ENCODE measurements at places on chromosomes 11 and 22. TPM values are rescaled to one million over a fixed set of nuclear protein-coding genes. Genes with fewer than 3 reads are reported as not detected.

Gene MUC5AC
- not detected for total RNA-seq

Gene GALNT18
- 1.9 TPM for total RNA-seq

Gene SLC1A2
- 1.0 TPM for total RNA-seq

Gene SPON1
- 4.6 TPM for total RNA-seq

Gene IFITM10
- 0.74 TPM for total RNA-seq

Gene OR5P2
- total RNA-seq = not detected

- DNase-seq = peak; percentile 28
Observed at GRCh38 chr11:75345455-75346160, 5.9 kb downstream of the ARRB1 start.

- no peak for DNase-seq
Observed at GRCh38 chr11:123069908-123070821, 8.2 kb upstream of the HSPA8 start.

- no peak for DNase-seq
Observed at GRCh38 chr11:122661182-122661945, 5.8 kb downstream of the UBASH3B start.

DNA sequence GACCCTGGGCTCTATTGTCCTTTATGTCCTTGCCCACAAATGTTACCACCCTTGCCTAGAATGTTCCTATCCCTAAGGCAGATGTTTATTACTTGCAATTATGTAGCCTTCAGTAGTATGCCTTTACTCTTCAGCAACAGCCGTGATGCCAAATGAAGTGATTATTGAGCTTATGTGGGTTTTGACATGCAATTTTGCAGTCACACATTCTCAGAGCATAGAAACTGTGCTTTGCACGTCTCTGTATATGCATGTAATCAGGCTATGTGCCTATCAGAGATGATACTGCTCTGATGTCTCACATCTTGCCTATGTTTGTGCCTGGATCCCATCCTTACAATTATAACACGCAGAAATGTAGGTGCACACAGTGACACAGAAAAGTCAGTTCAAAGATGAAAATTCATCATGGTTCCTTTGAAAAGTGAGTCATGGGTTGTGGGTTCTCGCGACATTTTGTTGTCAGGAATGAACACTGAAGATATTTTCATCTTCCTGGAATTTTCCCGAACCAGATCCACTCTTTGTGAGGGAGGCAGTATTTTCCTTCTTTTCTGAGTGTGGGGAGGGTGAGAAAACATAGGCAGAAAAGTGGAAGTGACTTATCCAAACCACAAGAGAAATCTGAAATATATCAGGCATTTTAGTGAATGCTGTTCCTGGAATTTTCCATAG, 81.1 kb downstream of the BMAL1 start:
- no peak for DNase-seq

DNA sequence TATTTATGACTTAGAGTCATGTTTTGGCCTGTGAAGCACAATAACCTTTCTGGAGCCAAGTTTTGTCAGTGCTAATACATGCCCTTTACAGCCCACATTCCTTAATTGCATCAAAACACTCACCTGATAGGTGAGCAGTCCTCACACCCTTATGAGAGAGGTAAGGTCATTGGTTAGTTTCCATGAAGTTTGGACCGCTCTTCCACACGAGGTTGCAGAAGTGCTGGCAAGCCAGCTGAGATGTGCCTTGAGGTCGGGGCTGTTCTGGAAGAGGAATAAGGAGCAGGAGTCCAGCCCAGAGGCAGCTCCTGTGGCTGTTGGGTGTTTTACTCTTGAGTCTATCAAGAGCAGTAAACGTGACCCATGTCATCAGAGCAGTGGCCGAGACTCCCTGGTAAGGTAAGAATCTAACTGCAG, 76.3 kb downstream of the CYB5R2 start:
- no peak for DNase-seq

GRCh38 chr22:49398115-49398514, 429.6 kb downstream of the BRD1 start:
- DNase-seq = peak; percentile 59

- peak; percentile 40 for DNase-seq
Observed at GRCh38 chr22:22928666-22929380, 41.2 kb downstream of the IGLL5 start.

- DNase-seq = no peak
Observed at GRCh38 chr11:65152122-65152521, 17.8 kb upstream of the SYVN1 start.

DNA sequence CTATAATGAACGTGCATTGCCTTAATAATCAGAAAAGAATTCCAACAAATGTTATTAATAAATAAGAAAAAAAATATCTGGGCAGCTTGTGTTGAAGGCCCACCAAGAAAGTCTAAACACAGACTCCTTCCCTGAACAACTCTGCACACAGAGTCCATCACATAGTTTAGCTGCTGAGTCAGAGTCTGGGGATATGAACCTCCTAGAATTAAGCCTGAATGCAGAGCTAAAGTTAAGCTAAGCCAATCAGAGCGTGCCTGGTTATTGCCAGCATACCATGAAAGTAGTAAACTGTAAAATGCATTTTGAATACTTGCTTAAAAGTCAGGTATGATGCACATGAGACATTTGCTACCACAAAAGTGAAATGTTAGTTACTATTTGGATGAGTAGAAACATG, 25.6 kb upstream of the TENM4 start:
- DNase-seq = no peak

DNA sequence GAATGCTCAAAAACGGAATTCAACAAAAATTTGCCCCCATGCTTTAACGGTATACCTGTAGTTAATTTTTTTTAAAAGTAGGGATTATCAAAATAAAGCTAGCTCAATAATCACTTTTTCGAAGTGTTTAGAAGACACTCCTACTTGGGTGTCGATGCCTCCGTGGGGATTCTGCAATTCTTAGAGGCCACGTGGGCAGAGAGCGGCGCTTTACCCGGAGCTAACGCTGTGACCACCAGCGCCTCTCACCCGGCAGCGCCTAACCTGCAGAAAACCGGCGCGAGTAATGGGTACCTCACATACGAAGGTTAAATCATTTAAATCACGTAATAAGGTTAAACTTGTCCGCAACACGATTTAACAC, 583 bp downstream of the TAF1D start:
- DNase-seq = peak; percentile 48

GRCh38 chr11:70871881-70872280, 380.5 kb downstream of the SHANK2 start:
- DNase-seq = no peak

Data from H7 (cell line).